NCI-H1930 (cell line): ENCODE measurements at places on chromosomes 3 and 15.

- no peak for DNase-seq
Measured at GRCh38 chr15:49052662-49053061, 6.4 kb upstream of the SECISBP2L start.

DNA sequence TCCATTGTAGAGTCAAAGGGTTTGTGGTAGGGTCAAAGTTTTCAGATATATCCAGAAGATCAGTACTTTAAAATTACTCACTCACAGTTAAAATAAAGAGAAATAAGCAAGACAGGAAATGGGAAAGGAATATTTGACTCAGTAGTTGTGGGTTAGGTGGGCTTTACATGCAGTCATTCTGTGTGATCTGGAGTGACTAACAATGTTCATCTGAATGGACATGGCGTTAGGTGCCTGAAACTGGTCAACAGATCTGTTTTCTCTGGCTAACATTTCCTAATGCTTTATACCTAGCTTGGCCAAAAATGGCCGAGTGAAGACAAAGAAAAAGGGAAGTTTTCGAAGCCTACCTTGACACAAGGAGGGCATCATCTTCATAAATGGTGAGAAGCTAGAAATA, 133.4 kb upstream of the SATB1 start:
- no peak for DNase-seq

DNA sequence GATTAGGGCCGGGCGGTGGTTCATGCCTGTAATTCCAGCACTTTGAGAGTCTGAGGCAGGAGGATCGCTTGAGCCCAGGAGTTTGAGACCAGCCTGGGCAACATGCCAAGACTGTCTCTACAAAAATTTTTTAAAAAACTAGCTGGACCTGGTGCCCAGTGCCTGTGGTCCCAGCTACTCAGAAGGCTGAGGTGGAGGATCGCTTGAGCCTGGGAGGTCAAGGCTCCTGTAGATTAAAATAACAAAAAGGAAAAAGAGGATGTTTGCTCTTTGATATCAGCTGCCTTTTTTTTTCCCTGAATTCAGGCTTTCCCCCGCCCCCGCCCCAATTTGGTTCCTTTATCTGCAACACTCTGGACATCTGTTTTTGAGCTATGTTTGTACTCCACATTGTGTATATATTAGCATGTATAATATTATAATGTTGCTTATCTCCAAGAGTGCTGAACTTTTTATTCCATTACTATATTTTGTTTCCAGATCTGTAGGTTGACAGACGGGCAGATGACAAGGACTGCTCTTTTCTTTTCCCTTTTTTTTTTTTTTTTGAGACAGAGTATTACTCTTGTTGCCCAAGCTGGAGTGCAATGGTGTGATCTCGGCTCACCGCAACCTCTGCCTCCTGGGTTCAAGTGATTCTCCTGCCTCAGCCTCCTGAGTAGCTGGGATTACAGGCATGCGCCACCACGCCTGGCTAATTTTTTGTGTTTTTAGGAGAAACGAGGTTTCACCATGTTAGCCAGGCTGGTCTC, 4.6 kb downstream of the SNAP23 start:
- DNase-seq: no peak

DNA sequence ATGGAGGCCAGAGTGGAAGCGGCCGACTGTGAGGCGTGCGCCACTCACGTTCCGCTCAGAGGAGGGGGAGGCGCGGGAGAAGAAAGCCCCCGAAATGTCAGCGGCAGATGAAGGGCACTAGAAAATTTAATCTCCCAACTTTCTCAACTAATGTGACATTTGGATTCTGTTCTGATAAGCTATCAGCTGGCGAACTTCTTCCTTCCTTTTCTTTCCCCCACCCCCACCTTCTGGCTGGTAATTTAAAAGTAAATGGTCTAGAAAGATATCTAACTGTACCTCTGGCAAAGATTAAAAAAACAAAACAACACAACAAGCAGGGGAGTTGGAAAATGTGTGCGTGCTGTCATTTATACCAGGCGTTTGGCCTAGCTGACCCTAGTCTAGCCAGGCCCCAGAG, 26.4 kb upstream of the TMEM115 start:
- no peak for DNase-seq

- no peak for DNase-seq
Measured at GRCh38 chr3:134299185-134299887, 48.7 kb upstream of the RYK start.

DNA sequence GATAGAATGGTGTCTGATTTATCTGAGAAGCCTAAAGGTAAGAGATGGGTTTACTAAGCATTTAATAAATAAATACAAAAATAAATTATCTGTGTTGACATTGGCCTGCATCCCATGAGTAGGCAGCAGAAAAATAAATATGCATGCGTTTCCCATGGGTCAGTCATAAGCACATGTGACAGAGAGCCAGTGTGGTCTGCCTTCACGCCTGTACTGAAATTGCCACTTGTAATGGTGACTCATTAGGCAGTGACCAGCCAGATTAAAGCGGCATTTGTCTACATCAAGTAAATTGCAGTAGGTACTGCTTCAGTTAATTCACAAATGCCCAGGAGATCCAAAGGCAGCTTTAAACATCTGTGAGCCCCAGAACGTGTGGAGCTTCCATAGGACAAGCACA, 399.6 kb downstream of the NAALADL2 start:
- no peak for DNase-seq

GRCh38 chr3:9253327-9253726, 3.9 kb upstream of the SRGAP3 start:
- no peak for DNase-seq

GRCh38 chr3:195208183-195208582, 62.8 kb downstream of the XXYLT1 start:
- DNase-seq: no peak

- no peak for DNase-seq
Measured at GRCh38 chr3:11076711-11077110, 77.6 kb upstream of the HRH1 start.

GRCh38 chr3:121431726-121432517, 113.9 kb downstream of the POLQ start:
- DNase-seq: no peak

DNA sequence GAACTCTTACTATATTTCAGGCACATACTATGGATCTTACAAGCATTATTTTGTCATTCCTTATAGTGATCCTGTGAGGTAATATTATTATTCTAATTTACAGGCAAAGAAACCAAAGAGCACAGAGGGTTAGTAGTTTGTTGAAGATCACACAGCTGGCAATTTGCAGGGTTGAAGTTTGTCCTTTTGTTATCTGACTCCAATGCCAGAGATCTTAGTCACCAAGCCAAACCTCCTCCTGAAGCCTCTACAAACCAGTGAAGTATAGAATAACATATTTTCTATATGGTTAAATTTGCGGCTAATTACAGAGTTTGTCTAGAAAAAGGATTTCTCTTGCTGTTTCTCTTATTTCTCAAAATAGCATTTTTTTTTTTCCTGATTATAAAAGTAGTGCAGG, 11.2 kb downstream of the ISLR2 start:
- DNase-seq: no peak

GRCh38 chr3:123053107-123053506, 13.7 kb upstream of the PDIA5 start:
- no peak for DNase-seq

- DNase-seq: no peak
Measured at GRCh38 chr15:36818260-36818659, 238.8 kb downstream of the CDIN1 start.

GRCh38 chr15:51097553-51098330, 3.0 kb upstream of the TNFAIP8L3 start:
- DNase-seq: no peak

DNA sequence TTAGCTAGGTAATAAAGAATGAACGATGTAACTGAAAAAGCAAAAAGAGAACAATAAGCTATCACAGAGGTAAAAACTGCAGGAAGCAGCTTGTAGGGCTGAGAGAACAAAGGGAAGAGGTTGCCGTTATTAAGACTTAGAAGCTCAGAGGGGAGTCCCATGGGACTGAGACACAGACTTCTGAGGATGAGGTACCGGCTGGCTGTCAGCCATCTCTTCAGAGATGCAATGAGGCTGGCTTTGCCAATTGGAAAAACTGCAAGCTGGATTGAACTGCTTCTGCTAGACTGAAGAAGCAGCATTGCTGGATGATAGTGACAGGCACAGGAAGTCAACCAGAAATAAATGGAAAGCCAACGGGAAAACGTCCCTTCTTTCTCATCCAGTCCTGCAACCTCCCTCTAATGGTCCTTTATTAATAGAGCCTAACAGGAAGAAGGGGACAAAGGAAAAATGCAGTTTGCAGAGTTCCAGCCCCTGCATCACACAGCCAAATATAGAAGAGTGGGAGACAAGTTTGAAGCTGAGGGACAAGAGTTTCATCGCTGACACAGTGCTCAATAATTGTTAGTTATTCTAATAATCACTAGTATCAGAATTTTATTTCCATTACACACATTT, 21.1 kb upstream of the KLHL6 start:
- DNase-seq: peak; percentile 12

- no peak for DNase-seq
Measured at GRCh38 chr3:160829486-160830009, 73.5 kb downstream of the PPM1L start.

GRCh38 chr3:186519021-186519658, 25.0 kb downstream of the CRYGS start:
- no peak for DNase-seq

GRCh38 chr3:4417449-4417848, 49.6 kb downstream of the SUMF1 start:
- DNase-seq: no peak

DNA sequence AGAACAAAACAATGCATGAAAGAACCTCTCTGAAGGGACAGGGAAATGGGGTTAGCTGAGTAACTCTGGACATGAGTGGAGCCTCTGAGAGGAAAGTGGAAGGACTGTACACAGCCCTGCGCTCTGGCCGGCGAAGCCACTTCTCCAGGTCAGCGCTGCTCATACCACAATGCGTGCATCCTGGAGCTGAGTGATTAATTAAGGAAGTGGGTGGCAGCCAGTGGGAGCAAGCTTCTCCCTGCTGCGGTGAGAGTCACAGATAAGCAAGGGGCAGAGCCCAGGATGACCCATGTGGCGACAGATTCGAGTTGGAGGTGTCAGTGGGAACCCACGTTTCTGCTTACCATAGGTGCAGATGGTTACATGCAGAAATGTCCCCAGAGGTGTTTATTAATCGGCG, 48.0 kb downstream of the KLF15 start:
- no peak for DNase-seq

GRCh38 chr3:190368881-190369280, 19.1 kb upstream of the CLDN16 start:
- DNase-seq: no peak

- no peak for DNase-seq
Measured at GRCh38 chr3:50435371-50436113, 67.9 kb downstream of the CACNA2D2 start.

GRCh38 chr15:98617328-98617980, 30.9 kb upstream of the IGF1R start:
- DNase-seq: no peak

DNA sequence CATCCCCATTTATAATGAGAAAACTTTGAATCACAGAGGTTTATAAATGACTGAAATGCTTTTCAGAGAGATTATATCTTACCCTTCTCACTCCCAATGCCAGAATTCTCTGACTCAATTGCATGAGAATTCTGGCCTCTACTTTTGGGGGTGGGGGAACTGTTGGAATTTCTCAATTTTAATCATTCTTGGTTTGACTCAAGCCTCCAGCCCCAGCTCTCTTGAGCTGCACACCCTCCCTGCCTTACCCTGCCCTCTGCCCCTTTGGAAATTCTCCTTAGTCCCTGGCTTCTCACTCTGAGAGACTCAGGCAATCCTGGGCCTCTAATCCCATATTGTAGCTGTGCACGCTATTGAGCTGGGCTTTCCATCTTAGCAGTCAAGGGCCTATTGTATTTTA, 44.2 kb downstream of the ZNF589 start:
- DNase-seq: no peak

DNA sequence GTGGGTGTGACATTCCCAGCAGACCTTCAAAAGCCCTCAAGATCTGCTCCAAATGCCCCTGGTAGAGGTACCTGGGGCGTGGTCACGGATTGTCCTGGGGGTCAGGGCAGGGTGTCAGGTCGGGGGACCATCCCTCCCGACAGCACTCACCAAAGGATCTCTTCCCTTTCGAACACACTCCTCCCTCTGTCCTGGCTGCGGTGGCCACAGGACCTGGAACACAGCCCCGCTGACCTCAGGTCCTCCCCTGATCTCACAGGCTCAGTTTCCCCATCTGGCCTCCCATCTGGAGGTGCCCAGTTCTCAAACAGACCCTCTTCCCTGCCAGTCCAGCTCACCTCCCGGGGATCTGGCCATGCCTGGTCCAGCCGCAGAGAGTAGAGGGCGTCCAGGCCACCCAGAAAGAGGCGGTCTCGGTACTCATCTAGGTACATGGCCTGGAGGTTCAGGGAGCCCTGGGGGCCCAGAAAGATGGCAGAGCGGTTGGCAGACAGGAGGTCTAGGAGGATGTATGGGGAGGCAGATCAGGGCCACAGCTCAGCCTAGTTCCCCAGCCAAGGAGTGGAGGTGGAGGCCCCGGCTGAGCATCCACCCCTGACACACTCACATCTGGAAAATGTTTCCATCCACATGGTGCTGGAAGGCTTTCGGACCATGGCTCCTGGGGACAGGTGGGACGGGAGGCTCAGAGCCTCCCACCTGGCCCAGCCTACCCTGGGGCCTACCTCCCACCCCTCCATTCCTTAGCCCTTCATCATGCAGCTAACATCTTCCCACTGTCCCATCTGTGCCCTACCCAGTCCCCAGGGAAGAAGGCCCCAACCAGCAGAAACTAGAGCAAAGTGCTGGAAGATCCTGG, 2.3 kb downstream of the SEMA3G start:
- DNase-seq: no peak

DNA sequence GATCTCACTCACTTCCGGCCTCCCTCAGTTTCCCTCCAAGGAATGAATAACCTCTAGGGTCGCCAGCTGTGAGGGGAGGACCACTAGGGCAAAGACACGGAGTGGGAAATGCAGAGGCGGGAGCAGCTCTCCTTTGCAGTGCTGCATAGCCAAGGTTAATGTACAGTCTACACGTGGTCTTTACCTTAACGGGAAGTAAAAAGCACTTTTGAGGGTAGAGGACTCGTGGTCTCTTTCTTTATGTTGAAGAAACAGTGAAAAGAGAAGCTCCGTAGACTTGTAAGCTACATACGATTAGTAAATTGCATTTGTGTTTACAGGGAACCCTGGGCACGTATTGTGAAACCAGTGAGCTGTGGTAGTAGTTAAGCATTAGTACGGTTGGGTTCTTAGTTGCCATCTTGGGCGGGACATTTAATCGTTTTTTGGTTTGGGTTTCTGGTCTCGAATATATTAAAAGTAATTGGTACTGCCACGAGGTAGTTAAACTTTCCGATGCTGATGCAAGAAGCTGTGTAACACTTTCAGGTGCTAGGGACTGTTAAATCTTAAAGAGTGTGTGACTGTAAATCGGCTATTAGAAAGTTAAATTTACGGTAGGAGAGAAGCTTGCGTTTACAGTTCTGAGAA, 828 bp downstream of the U2SURP start:
- no peak for DNase-seq

GRCh38 chr3:17583530-17583929, 158.9 kb downstream of the TBC1D5 start:
- no peak for DNase-seq

DNA sequence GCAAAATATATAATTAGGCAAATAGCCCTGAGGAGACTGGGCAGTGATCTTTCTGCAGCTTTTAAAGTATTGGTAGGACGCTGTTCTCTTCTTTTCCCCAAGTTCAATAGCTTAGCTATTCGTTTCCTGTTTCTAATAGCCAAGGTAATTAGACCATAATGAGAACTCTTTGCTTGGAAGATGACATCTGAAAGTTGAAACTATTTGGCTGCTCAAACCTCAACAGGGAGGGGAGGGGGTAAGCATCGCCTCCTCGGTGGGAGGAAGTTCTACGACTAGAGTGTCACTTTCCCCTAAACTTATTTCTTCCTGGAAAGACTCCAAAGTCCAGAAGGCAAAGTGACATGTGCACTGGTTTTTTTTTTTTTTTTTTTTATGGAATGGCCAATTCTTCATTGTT, 22.8 kb upstream of the ALDH1A3 start:
- no peak for DNase-seq
